ENCODE measurements at places on chromosomes 2 and 18. TPM values are rescaled to one million over a fixed set of nuclear protein-coding genes. Genes with fewer than 3 reads are reported as not detected.

SLC11A1 gene
- 0.98 TPM for polyA plus RNA-seq

PLB1 gene
- 1.7 TPM for polyA plus RNA-seq

SLC38A11 gene
- 15.0 TPM for polyA plus RNA-seq

IL37 gene
- polyA plus RNA-seq = not detected

CD8A gene
- 0.24 TPM for polyA plus RNA-seq

EVA1A gene
- polyA plus RNA-seq = 15.6 TPM

PIAS2 gene
- polyA plus RNA-seq = 24.6 TPM

CCDC148 gene
- polyA plus RNA-seq = 8.2 TPM

COPS7B gene
- polyA plus RNA-seq = 52.6 TPM

ATF2 gene
- 66.3 TPM for polyA plus RNA-seq

FAP gene
- polyA plus RNA-seq = 12.9 TPM

NETO1 gene
- 0.91 TPM for polyA plus RNA-seq

DUSP19 gene
- 6.4 TPM for polyA plus RNA-seq

L3MBTL4 gene
- 4.7 TPM for polyA plus RNA-seq

RBFA gene
- 25.5 TPM for polyA plus RNA-seq

SAG gene
- 0.16 TPM for polyA plus RNA-seq

COLEC12 gene
- polyA plus RNA-seq = 27.9 TPM

PTPRN gene
- 0.08 TPM for polyA plus RNA-seq

TCF23 gene
- 0.93 TPM for polyA plus RNA-seq

OTOS gene
- polyA plus RNA-seq = 0.33 TPM

SLC30A3 gene
- polyA plus RNA-seq = 6.0 TPM

LINC00305 gene
- 2.3 TPM for polyA plus RNA-seq

GALNT14 gene
- polyA plus RNA-seq = 48.7 TPM

PAX3 gene
- not detected for polyA plus RNA-seq

CFAP210 gene
- 2.4 TPM for polyA plus RNA-seq

METTL4 gene
- 16.0 TPM for polyA plus RNA-seq

DLX2 gene
- not detected for polyA plus RNA-seq

CMPK2 gene
- polyA plus RNA-seq = 4.3 TPM

SPP2 gene
- polyA plus RNA-seq = not detected

FER1L5 gene
- 0.79 TPM for polyA plus RNA-seq

STAT4 gene
- polyA plus RNA-seq = 5.7 TPM

FEV gene
- 0.07 TPM for polyA plus RNA-seq

UGT1A4 gene
- polyA plus RNA-seq = not detected

NXPH2 gene
- polyA plus RNA-seq = 4.5 TPM

SLC8A1 gene
- polyA plus RNA-seq = 71.1 TPM

DSC2 gene
- 47.6 TPM for polyA plus RNA-seq

NT5DC4 gene
- not detected for polyA plus RNA-seq

Measured in right renal cortex interstitium (tissue), 3 donors.